ENCODE measurements at places on chromosomes 13 and 19.

DNA sequence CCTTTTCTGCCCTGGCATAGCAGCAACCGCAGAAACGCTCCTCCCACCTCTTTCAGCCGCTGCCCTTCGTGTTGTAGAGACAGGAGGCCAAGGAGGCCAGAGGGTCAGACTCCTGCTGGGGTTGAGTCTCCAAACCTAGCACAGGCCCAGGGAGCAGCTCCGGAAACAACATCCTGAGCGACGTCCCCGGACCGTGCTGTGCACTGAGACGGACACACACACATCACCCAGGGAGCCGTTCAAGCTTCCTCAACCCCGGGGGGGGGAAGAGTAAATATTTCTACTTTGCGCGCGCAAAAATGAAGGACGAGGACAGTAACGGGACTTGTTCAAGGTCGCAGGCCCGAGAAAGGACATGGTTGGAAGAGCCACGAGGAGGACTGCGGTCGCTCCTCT, 657 bp downstream of the ZNF550 start:
- peak; percentile 8 for DNase-seq

DNA sequence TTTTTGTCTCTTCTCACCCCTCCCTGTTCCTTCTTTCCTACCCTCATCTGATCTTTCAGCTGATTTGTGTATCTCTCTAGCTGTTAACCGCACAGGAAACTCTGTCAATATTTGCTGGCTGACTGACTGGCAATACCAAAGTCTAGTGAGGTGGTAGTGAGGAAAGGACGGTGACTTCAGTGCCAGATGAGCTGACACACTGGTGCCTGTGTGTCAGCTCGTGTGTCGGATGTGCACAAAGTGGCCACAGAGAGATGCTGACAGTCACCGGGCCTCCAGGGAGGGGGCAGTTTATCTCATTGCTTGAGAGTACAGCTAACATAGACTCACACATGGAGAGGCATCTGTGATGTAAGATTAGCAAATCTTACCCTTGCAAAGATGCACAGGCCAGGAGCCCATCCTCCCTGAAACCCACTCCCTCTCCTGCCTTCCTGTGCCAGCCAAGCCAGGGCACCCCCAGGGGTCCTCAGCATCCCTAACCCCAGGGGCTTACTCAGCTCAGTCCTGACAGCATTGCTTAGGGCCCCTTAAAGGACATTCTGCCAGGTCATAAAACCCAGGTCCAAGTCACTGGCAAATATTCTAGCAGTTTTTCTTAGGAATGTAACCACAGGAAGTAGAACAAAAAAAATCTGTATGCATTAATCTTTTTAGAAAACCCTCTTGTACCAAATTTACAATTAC, 80.2 kb downstream of the SHISA2 start:
- DNase-seq: no peak

DNA sequence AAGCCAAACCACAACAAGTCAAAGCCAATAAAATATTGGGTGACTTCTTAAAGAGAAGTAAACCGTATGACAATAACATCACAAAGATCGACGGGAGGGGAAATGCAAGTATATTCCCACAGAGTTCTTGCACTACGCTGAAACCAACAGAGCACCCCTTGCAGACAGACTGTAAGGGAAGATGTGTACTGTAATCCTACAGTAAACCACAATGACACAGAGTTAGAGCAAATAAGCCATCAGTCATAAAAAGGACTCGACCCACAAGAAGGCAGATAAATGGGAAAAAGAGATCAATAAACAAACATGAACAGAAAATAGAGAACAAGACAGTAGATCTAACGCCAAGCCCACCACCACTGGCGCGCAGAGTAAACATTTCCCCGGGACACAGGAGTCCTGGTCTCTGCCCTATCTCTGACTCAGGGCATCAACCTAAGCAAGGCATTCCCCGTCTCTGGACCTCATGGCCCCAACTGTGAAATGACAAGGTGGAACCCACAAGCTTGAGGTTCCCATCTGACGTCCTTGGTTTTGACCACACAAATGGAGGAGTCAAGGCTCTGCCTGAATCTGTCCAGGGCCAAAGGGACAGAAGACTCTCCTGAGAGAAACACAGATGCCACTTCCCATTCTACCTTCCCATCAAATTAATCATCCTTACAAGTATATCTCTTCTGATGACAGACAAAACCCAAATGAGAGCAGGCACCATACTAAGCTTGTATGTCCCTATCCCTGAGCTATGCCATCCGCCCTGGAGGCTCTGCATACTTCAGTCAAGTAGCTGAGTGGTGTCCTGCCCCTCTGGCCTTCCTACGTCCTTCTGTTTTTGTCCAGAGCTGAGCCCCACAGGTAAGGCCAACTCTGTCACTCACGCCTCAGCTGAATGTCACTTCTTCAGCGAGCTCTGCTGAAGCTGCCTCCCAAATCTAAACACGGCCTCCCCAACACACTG, 15.0 kb downstream of the SAFB2 start:
- DNase-seq: no peak

DNA sequence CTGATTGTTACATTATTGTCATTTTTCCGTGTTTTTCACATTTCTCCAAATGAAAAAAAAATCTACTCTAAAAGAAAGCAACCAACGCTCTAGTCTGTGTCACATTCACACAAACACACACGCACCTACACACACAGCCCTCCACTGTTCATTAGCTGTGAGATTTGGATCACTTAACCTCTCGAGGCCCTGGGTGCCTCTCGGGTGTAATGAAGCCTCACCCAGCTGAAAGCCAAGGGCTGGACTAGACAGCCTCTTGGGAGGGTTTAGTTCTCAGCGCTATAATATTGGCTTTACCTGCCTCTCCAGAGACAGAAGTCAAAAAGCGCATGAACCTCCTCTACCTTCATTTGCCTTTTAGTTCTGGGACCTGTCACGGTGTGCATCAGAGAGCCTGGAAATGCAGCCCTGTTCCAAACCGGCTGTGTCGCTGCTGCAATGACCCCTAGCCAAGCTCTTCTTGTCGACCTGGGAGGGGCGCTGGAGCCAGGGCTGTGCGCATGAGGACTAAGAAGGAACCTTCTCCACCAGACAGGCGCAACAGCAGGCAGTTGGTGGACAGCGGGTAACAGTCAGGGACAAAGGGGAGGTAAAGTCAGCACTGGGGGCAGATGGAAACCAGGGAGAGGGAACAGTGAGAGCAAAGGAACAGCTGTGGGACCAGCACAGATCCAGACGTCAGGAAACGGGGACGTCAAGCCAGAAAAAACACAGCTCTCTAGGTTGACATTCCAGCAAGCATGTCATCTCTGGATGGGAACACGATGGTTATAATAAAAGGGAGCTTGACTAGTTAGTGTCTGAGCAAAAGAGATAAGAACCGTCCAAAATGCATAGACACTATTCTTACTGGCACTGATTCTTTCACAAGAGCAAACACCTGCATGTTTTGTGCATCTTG, 375.9 kb downstream of the EFNB2 start:
- no peak for DNase-seq

- DNase-seq: no peak
These were observed 10.7 kb downstream of the ANO8 start for GRCh38 chr19:17323964-17324332.

DNA sequence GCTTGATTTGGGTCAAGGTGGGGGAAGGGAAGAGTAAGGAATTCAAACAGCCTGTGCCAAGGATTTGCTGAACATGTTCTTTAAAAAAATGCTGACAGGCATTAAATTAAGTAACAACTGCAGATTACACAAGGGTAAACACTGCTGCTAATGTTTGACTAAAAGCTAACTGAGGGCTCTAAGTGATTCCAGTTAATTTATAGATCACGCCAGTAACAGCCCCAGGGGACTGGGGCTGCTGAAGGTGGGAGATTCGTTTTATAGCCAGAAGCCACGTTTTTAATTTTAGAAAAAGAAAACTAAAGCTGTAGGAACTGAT, 321.7 kb downstream of the DLEU7 start:
- no peak for DNase-seq

- no peak for DNase-seq
These were observed 43.7 kb upstream of the ENOX1 start for GRCh38 chr13:43830497-43830881.

DNA sequence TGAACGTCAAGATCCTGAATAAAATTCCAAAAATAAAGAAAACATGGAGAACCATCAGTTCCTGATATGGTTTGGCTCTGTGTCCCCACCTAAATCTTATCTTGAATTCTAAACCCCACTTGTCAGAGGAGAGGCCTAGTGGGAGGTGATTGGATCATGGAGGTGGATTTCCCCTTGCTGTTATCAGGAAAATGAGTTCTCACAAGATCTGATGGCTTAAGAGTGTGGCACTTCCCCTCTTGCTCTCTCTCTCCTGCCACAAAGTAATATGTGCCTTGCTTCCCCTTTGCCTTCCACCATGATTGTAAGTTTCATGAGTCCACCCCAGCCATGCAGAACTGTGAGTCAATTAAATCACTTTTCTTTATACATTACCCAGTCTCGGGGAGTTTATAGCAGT, 827.4 kb downstream of the GPC5 start:
- DNase-seq: no peak

GRCh38 chr19:1279782-1280341, 4.5 kb downstream of the FAM174C start:
- peak; percentile 59 for DNase-seq

DNA sequence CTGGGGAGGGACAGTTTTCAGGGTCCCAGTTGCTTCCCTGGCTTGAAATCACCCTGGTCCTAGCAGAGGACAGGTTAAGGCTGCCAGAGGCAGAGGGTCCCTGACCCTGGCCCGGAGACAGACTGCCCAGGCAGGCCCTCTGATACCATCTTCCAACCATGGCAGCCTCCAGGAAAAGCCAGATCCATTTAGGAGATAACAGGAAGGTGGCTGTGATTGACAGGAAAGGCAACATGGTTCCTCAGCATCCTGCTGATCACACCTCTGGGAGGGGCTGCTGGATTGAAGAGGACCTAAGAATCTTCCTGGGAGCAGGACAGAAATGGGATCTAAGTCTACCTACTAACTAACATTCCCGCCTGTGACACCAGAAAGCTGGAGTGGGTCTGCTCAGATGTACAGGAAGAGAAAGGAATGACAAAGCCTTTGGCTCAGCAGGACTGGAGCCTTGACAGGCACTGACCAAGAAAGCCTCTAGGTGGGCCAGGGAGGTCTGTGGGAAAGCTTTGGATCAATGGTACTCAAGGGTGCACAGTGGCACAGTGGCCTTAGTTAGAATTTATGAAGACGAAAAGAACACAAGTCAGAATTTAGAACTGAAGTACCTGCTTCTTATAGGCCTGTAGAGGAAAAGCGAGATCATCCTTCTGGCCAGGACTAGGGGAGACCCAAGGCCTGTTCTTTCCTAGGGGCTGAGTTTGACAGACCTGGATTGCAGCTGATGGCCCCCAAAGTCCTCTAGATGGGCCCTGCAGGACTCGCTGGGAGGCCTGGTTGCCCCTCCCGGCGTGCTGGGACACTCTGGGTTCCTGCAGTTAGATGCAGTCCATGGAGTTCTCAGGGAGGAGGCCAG, 2.3 kb upstream of the PRKACA start:
- DNase-seq: no peak

- DNase-seq: no peak
These were observed 211.3 kb downstream of the RBM26 start for GRCh38 chr13:79194727-79195126.

- DNase-seq: no peak
These were observed 10.2 kb upstream of the NAXD start for GRCh38 chr13:110605132-110605531.

- DNase-seq: no peak
These were observed 128.2 kb upstream of the OBI1 start for GRCh38 chr13:78787190-78787589.

DNA sequence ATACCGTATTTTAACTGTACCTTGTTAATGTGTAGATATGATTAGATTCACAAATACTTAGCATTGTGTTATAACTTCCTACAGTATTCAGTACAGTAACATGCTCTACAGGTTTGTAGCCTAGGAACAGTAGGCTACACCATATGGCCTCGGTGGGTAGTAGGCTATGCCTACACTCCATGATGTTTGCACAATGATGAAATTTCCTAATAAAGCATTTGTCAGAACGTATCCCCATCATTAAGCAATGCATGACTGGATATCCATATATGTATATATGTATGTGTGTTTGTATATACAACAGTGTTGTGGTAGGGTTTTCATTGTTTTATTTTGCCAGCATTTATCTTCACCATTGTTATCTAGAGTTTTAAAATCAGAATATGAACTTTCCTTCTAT, 119.4 kb downstream of the SLC7A1 start:
- no peak for DNase-seq

DNA sequence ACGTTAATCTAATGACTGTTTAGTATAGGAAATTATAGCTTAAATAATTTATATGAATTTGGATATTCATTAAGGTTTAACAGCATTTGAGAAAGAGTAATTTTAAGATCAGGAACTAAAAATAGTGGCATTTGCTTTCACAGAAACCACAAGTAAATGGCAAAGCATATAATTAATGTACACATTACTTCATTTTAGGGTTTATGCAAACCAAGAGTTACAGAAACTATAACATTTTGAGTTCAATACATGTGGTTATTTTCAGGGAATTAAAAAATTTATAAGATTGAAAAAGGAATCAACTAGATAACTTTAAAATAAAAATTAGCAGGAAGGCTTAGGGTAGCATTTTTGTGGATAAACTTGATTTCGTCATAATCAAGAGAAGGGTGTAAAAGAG, 151.7 kb upstream of the MIR17HG start:
- no peak for DNase-seq

DNA sequence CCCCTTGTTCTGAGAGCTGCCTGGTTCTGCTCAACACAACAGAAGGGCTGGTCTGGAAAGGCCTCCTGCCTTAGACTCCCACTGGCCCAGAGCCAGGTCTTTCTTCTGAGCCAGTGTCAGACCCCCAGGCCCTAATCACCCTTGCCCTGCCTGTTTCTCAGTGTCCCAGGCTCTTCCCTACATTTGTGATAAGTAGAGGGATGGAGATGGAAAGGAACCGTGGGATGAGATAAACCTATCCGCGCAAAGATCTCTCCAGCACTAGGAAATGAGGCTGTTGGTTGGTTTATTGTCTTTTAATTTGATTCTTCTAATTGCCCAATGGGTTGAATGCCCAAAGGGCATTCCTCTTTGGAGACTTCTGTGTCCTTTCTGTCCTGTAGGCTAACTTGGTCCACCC, 470.0 kb downstream of the TSHZ3 start:
- DNase-seq: no peak

All from NCI-H1105 (cell line).